ENCODE measurements at places on chromosomes 2 and 18.

DNA sequence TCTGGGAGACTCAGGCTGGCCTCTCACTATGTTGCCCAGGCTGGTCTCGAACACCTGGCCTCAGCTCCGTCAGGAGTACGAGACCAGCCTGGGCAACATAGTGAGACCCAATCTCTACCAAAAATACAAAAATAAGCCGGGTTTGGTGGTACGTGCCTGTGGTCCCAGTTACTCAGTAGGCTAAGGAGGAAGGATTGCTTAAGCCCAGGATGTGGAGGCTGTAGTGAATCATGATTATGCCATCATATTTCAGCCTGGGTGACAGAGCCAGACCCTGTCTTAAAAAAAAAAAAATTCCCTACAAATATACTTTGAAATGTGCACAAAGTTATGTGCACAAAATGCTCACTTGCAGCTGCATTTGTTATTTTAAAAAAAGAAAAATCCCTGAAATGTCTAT is 26.3 kb upstream of the AGAP1 start:
- no peak for DNase-seq

- DNase-seq: no peak
Measured at GRCh38 chr2:73970850-73971471, 13.7 kb upstream of the TET3 start.

- no peak for DNase-seq
Measured at GRCh38 chr2:137173463-137173862, 408.1 kb downstream of the THSD7B start.

- DNase-seq: no peak
Measured at GRCh38 chr2:71603311-71603811, 150.0 kb downstream of the DYSF start.

DNA sequence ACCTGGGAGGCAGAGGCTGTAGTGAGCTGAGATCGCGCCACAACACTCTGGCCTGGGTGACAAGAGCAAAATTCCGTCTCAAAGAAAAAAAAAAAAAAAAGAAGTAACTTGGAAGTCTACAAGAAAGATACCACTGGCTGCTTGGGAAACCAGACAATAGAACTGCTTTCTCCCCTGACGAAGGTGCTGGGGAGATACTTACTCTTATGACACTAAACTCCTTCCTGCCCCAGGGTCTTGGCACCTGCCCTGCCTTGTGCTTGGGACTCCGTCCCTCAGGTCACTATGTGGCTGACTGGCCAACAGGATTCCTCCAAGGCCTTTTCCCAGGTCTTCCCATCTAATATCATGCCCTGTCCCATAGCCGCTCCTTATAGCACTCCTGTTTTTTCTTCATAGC is 30.7 kb downstream of the INPP5D start:
- no peak for DNase-seq

GRCh38 chr18:52289392-52289791 is 50.6 kb upstream of the DCC start:
- DNase-seq: no peak
